NCI-H2029 (cell line): ENCODE measurements at places on chromosomes 11 and 22.
A peak's percentile ranks its signal among the peaks of the same experiment; 100 is the strongest.

DNA sequence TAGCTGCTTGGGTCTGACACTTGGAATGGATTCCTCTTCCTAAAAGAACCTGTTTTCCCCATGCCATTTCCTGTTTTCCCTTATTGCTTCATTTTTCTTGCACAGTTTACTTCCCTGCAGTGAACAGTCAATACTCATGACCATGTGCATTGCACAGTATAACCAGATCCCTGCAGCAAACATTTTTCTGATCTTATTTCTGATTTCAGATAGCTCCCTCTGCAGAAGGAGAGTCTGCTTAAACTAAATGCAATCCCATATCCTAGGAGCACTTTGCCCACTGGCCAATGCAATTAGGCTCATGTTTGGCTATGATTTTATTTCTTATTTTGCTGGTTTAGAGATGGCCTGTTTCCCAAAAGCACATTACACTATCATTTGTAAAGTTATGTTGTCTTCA lies 96.7 kb upstream of the CD44 start:
- DNase-seq: no peak

DNA sequence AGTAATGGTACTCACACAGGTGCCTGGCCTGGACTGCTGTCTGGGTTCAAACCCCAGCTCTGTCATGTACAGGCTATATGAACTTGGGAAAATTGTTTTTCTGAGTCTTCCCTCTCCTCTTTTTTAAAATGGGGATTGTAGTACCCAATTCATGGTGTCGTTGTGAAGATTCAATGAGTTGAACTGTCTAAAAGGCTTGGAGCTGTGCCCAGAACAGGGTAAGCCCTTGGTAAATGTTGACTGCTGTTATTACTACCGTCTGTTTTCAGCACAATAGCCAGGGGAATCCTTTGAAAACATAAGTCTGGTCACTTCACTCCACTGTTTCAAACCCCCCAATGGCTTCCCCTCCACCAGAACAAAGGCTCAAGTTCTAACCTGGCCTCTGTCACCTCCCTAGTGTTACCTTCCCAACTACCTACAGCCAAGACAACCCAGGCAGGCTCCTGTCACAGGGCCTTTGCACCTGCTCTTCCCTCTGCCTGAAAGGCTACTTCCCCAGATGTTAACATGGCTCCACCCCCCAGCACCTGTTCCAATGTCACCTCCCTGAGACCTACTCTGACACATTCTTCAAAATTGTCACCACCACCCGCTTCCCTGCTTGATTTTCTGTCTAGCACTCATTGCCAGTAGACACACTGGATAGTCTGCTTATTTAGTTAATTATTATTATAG lies 152.8 kb downstream of the CHST1 start:
- peak; percentile 20 for DNase-seq

DNA sequence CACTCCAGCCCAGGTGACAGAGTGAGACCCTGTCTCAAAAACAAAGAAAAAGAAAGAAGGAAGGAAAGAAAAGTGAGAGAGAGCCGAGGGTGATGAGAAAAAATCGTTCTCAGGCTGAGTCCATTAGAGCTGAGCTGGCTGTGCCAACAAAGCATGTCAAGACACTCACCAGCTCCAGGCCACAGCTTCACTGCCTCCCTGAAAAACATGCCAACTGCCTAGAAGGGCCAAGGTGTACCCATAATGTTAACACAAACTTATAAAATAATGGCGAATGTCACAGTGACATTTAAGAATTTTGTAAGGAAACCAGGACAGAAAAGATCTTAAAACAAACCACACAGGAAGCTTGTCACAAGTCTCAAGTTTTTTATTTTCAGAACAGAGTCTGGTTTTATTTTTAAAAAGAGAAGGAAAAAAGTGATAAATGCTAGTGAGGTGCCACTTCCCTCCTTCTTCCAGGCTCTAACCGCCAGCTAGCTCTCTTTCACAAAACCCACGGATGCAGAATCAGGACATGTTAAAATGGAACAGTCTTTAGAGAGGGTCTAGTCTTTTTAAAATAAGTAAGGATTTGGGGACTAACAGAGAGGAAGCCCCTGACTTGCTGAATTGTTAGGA lies 5.1 kb downstream of the TMEM121B start:
- DNase-seq: no peak

GRCh38 chr11:61753672-61754071 lies 1.2 kb downstream of the MYRF start:
- DNase-seq: no peak

DNA sequence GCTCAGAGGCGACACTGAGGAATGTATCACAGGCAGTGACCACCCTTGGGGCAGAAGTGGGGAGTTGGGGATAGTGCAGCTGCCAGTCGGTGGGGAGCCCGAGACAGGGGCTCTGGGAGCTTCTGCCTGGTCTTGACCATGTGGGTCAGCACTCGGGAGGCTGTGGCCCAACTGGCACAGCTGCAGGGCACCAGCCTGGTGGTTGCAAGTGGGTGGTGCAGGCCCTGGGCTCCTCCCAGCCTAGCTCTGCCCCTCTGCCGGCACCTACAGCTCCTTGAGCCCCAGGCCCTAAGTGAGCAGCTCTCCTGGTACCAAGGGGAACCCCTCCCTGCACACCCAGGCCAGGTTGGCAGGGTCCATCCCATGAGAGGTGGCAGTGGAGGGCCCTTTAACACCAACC lies 12.6 kb upstream of the RASL10A start:
- no peak for DNase-seq

DNA sequence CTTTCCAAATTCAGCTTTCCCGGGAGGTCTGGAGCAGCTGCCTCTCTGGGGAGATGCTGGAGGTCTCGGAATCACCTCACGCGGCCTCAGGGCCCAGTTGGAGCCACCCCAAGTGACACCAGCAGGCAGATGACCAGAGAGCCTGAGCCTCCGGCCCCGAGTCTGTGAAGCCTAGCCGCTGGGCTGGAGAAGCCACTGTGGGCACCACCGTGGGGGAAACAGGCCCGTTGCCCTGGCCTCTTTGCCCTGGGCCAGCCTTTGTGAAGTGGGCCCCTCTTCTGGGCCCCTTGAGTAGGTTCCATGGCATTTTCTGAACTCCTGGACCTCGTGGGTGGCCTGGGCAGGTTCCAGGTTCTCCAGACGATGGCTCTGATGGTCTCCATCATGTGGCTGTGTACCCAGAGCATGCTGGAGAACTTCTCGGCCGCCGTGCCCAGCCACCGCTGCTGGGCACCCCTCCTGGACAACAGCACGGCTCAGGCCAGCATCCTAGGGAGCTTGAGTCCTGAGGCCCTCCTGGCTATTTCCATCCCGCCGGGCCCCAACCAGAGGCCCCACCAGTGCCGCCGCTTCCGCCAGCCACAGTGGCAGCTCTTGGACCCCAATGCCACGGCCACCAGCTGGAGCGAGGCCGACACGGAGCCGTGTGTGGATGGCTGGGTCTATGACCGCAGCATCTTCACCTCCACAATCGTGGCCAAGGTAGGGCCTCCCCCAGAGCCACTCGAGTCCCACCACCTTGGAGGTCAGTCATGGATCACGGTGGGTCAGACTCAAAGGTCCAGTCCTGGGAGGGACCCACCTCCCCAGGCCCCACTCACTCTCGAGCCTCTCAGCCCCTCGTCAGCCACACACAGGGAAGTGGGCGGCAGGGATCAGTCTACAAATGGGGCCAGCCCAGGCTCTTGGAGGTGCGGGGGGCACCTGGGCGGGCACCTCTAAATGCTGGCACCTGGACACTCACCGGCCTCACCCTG lies 525 bp downstream of the SLC22A12 start:
- no peak for DNase-seq

GRCh38 chr11:67436459-67437081 lies 912 bp downstream of the PTPRCAP start:
- no peak for DNase-seq

GRCh38 chr22:29225422-29226090 lies 19.9 kb downstream of the EMID1 start:
- DNase-seq: peak; percentile 27

GRCh38 chr11:10670099-10670498 lies 23.5 kb downstream of the IRAG1 start:
- no peak for DNase-seq

DNA sequence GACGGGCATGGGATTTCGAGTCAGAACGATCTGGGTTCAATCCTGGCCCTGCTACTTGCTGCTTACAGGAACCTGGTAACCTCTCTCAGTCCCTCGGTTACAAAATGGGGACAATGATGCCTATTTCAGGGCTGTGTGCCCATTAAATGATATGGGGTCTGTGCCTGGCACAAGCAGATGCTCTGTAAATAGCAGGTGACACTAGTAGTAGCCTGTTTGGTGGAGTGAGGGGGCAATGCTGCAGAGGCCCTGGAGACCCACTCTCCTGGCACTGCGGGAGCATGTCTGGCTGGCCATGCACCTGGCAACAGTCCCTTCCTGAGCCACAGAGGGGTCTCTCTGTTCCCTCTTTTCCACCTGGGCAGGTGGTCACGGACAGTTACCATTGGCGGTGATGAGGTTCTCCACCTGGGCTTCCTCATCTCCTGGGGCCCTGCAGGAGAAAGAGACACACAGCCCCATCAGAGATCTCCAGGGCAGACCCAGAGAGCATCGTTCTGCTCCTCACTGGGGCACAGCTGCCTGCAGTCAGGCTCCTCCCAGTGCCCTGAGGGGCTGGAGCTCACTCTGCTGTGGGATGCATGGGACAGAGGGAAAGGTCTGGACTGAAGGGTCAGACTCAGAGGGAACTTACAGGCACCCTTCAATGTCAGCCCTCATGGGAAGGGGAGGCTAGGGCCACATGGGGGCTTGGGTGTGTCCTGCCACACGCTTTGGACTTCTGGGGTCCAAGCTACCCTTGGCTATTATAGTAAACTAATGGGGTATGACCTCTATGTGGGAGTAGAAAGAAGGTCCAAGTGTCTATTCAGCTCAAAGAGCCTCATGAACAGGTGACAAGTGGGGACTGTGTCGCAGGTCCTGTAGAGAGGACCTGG lies 15.6 kb upstream of the FXYD2 start:
- no peak for DNase-seq

- DNase-seq: no peak
Measured at GRCh38 chr11:33389635-33390034, 132.5 kb downstream of the HIPK3 start.

- DNase-seq: no peak
Measured at GRCh38 chr11:15591112-15591537, 476.4 kb downstream of the INSC start.

- DNase-seq: no peak
Measured at GRCh38 chr11:28963187-28963586, 855.0 kb downstream of the METTL15 start.

DNA sequence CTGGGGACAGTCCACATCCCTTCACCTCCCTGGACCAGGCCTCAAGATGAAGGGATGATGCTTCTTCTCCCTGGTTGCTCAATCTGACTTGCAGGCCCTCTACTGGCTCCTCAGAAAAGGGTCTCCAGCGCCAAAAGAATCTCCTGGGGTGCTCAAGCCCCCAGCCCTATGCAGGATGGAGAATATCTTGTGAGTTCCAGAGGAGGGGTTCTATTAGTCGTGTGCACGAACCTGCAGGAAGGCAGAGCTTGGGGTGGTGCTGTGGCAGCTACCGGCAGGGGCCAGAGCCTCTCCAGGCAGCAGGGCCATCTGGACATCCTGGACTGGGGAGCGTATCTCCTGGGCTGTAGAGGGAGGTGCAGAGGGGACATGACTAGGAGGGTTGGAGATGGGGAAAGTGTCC lies 1339.5 kb downstream of the BRD1 start:
- DNase-seq: no peak

DNA sequence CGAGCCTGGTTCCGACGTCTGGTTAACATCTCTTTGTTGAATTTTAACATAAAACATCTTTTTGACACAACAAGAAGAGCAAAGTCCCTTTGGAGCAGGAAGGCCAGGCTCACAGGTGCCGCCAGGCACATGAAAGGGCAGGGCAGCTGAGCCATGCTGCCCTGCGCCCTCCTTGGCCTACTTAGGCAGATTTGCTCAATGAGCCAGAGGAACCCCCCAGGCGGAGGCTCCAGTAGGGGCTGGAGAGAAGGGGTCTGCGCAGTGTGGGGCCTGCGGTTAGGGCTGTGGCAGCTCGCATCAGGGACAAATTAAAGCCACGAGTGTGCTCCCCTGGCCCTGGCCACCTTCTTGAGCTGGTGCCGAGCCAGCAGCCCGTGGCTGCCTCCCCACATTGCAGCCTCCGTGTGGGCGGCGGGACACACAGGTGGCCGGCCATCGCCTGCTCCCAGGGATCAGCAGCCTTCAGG lies 9.9 kb upstream of the SLC22A12 start:
- DNase-seq: no peak

DNA sequence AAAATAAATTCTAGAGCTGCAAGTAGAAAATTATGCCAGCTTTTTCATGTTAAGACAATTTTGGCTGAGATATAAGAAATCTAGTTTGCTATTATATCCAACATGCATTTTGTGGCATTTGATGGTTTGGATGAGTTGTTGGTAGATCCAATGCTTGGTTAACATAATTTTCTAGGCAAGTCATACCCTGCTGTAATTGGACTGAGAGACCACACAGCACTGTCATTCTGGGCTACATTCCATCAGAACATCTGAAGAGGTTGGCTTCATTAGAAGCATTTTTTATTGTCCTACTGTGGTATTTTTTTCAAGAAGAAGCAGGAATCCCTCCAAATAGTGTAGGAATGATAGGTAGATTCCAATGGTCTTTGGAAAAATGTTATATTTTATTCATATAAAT lies 561.0 kb downstream of the LUZP2 start:
- no peak for DNase-seq

GRCh38 chr11:105315287-105315686 lies 175.7 kb upstream of the CARD18 start:
- DNase-seq: peak; percentile 79
